ENCODE measurements at places on chromosomes 2 and 18. TPM values are rescaled to one million over a fixed set of nuclear protein-coding genes. Genes with fewer than 3 reads are reported as not detected.

The POTEC gene
- not detected for total RNA-seq

The ABCB11 gene
- total RNA-seq, result not detected

The TCF23 gene
- total RNA-seq, result 0.04 TPM

The MBD5 gene
- total RNA-seq, result 13.5 TPM

The EFEMP1 gene
- not detected for total RNA-seq

The UGT1A3 gene
- total RNA-seq, result 0.11 TPM

DNA sequence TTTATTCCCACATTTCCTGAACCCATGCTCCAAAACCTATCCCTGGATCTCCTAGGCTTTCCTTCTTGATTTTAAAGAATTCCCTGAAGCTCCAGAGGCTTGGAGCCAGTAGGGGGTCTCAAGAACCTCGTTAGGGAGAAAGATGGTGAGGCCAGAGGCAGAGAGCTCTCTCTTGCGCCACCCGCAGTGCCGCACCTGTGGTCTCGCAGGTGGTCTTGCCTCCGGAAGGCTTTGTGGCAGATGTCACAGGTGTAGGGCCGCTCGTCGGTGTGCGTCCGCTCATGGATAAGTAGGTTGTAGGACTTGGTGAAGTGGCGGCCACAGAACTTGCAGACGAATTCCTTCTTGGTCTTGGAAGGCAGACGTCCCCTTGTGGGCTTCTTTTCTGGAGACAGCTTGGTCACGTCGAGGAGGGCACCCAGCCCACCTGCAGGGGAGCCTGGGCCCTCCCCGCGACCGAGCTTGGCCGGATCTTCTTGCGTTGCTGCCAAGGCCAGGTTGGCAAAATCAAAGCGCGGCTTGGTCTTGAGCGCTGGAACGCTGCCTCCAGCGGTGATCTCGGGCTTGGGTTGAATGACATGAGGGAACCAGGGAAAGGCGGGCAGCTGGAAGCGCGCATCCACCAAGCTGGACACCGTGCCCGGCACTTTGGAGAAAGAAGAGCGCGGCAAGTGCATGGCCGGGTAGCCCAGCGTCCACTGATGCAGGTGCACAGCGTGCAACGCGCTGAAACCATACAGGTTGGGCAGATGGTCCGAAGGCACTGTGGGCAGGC, 5.3 kb downstream of the OSR1 start:
- no peak overlapping the region for H3K27ac ChIP-seq
- DNase-seq, result no peak
- no peaks in the 10 kb centered on the region for H3K36me3 ChIP-seq
- H3K4me3 ChIP-seq, result no peak overlapping the region
- H3K4me1 ChIP-seq, result peaks cover 19% of the 10 kb centered on the region

GRCh38 chr2:215360596-215360995, 48.7 kb downstream of the ATIC start:
- H3K4me1 ChIP-seq, result no peaks in the 10 kb centered on the region
- no peak overlapping the region for H3K27ac ChIP-seq
- H3K4me3 ChIP-seq, result no peak overlapping the region
- no peaks in the 10 kb centered on the region for H3K27me3 ChIP-seq

- no peaks in the 10 kb centered on the region for H3K27me3 ChIP-seq
- no peaks in the 10 kb centered on the region for H3K4me1 ChIP-seq
- no peak for DNase-seq
- no peak overlapping the region for H3K27ac ChIP-seq
- no peaks in the 10 kb centered on the region for H3K36me3 ChIP-seq
Measured at GRCh38 chr2:165044505-165045303, 89.4 kb upstream of the SLC38A11 start.

DNA sequence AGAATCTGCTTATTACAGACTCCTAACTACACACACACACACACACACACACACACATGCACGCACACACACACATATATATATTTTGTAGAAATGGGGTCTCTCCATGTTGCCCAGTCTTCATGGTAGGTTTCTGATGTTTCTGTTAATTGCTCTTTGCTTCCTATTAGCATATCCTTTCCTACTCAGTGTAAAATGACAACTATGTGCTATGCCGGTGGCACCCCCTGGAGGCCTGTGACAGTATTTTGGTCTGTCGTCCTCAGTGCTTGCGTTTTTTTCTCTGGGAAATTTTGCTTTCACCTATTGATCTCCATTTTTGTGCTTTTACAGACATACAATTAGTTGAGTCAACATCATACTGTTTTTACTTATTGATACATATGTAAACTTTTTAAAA, 322.1 kb downstream of the LRRTM1 start:
- no peak overlapping the region for H3K4me3 ChIP-seq
- peak; percentile 18 for DNase-seq
- H3K27ac ChIP-seq, result no peak overlapping the region
- no peaks in the 10 kb centered on the region for H3K4me1 ChIP-seq
- no peaks in the 10 kb centered on the region for H3K36me3 ChIP-seq

GRCh38 chr2:15313657-15314056, 247.5 kb downstream of the NBAS start:
- H3K4me1 ChIP-seq, result no peaks in the 10 kb centered on the region
- DNase-seq, result no peak
- H3K36me3 ChIP-seq, result no peaks in the 10 kb centered on the region
- no peak overlapping the region for H3K27ac ChIP-seq

GRCh38 chr18:6731222-6731596, 1.7 kb downstream of the ARHGAP28 start:
- H3K27ac ChIP-seq, result no peak overlapping the region
- DNase-seq, result no peak
- no peaks in the 10 kb centered on the region for H3K36me3 ChIP-seq
- H3K27me3 ChIP-seq, result peaks cover 19% of the 10 kb centered on the region
- H3K4me1 ChIP-seq, result no peaks in the 10 kb centered on the region

- no peaks in the 10 kb centered on the region for H3K27me3 ChIP-seq
- H3K4me3 ChIP-seq, result no peak overlapping the region
- no peak overlapping the region for H3K27ac ChIP-seq
- no peak for DNase-seq
- H3K36me3 ChIP-seq, result no peaks in the 10 kb centered on the region
Measured at GRCh38 chr2:118565786-118566540, 281.5 kb downstream of the EN1 start.

GRCh38 chr18:9348079-9348671, 13.6 kb downstream of the TWSG1 start:
- H3K27ac ChIP-seq, result no peak overlapping the region
- DNase-seq, result no peak
- no peak overlapping the region for H3K4me3 ChIP-seq

GRCh38 chr18:11501352-11501751, 108.0 kb upstream of the SLC35G4 start:
- DNase-seq, result peak; percentile 68
- H3K27me3 ChIP-seq, result no peaks in the 10 kb centered on the region
- no peaks in the 10 kb centered on the region for H3K36me3 ChIP-seq
- H3K4me1 ChIP-seq, result peaks cover 70% of the 10 kb centered on the region
- H3K27ac ChIP-seq, result peak overlapping the region; percentile 98

DNA sequence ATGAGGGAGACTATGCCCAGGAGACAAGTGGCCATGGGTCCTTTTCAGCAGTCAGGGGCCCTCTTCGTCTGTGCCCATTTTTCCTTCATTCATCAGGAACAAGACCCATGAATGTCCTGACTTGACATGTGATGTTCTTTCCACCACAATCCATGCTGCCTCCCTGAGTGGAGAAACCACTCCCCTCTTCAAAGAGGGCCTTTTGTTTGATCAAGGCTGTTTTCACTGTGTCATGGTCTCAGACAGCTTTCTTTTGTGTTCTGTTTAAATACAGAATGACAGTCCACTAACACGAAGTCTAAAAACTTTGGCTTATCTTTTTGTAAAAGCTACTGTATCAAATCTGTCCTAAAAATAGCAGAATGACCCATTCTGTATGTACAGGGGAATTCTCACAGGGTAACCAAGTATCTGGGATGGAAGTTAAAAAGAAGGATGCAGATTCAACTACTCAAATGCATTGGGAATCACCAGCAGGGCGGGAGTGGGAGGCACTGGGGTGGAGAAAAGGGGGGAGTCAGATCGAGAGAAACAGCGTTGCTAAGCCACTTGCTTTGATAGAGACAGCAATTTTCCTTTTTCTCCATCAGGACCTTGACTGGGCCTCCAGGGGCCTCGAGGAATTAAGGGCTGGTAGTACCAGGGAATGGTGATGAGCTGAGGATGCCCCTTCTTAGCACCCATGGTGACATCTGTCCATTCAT, 13.9 kb downstream of the LRP2 start:
- H3K27ac ChIP-seq, result no peak overlapping the region
- DNase-seq, result peak; percentile 21
- H3K27me3 ChIP-seq, result peaks cover 11% of the 10 kb centered on the region
- H3K4me1 ChIP-seq, result peaks cover 11% of the 10 kb centered on the region
- no peaks in the 10 kb centered on the region for H3K36me3 ChIP-seq

- H3K4me1 ChIP-seq, result no peaks in the 10 kb centered on the region
- no peak overlapping the region for H3K27ac ChIP-seq
- no peak for DNase-seq
- H3K36me3 ChIP-seq, result no peaks in the 10 kb centered on the region
Measured at GRCh38 chr2:12316476-12316875, 400.3 kb upstream of the TRIB2 start.

DNA sequence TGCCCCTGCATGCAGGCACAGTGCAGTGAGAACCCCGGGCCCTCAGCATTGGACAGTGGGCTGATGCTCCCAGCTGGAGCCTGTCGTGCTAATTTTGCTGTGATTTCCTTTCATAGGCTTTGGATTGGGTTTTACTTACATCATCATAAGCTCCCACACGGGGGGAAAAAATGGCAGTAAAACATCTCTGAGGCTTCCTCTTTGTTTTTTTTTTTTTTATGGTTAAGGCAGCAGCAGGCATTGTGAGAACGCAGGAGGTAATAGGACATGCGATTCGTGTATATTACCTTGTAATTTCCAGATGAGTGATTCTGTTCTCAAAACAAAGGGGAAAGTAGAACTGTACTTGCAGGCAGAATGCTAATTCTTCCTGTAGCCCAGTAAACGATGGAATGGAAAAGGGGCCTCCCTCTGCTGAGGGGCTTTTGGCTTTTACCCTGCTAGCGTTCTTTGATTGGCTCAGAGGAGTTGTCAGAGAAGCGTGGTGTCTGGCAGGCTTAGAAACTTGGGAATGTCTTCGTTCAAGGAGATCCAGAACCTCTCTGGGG, 89.7 kb downstream of the NPAS2 start:
- no peaks in the 10 kb centered on the region for H3K27me3 ChIP-seq
- H3K4me1 ChIP-seq, result no peaks in the 10 kb centered on the region
- H3K36me3 ChIP-seq, result peaks cover 66% of the 10 kb centered on the region
- H3K4me3 ChIP-seq, result no peak overlapping the region
- no peak for DNase-seq
- H3K27ac ChIP-seq, result no peak overlapping the region

- H3K27ac ChIP-seq, result no peak overlapping the region
- no peaks in the 10 kb centered on the region for H3K27me3 ChIP-seq
- peak; percentile 50 for DNase-seq
- no peak overlapping the region for H3K4me3 ChIP-seq
- H3K36me3 ChIP-seq, result no peaks in the 10 kb centered on the region
Measured at GRCh38 chr2:88671786-88672427, 19.6 kb upstream of the RPIA start.

GRCh38 chr2:215850380-215850779, 163.0 kb downstream of the MREG start:
- no peaks in the 10 kb centered on the region for H3K27me3 ChIP-seq
- no peak for DNase-seq
- H3K4me3 ChIP-seq, result no peak overlapping the region
- peaks cover 18% of the 10 kb centered on the region for H3K4me1 ChIP-seq
- no peak overlapping the region for H3K27ac ChIP-seq

GRCh38 chr18:12011957-12012549, 30.7 kb downstream of the IMPA2 start:
- peaks cover 24% of the 10 kb centered on the region for H3K4me1 ChIP-seq
- H3K4me3 ChIP-seq, result no peak overlapping the region
- peaks cover 17% of the 10 kb centered on the region for H3K36me3 ChIP-seq
- DNase-seq, result no peak

- no peaks in the 10 kb centered on the region for H3K27me3 ChIP-seq
- H3K4me1 ChIP-seq, result peaks cover 6% of the 10 kb centered on the region
- DNase-seq, result no peak
- H3K27ac ChIP-seq, result no peak overlapping the region
Measured at GRCh38 chr18:48050176-48050575, 119.7 kb upstream of the SMAD2 start.

DNA sequence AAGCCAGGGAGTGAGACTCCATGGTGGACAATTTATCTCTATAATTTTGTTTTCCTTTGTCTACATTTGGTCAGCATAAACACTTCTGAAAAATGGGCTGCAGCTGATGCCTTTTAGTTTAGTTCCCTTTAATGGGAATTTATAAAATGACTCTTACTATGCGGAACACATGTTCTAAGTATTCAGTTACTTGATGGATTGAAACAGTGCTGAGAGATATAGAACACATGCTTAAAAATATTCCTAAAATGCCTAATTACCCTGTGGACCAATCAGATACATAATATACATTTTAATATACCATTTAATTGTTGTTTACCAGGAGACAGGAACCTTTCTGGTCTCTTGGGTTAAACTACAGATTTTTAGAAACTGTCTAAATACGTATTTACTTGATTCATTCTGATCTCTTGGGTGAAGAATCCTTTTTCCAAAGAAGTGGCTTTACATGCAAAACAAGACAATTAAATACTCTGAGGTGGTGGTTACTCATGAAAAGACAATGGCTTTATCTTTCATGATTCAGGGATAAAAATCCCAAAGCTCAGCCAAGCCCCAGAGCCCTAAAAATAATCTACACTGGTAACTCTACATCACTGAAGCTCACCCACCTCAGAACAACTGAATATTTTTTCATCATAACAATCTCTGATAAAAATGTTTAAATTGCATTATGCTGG, 128.1 kb upstream of the SERTAD2 start:
- DNase-seq, result no peak
- no peak overlapping the region for H3K4me3 ChIP-seq
- H3K36me3 ChIP-seq, result no peaks in the 10 kb centered on the region
- H3K4me1 ChIP-seq, result peaks cover 22% of the 10 kb centered on the region

DNA sequence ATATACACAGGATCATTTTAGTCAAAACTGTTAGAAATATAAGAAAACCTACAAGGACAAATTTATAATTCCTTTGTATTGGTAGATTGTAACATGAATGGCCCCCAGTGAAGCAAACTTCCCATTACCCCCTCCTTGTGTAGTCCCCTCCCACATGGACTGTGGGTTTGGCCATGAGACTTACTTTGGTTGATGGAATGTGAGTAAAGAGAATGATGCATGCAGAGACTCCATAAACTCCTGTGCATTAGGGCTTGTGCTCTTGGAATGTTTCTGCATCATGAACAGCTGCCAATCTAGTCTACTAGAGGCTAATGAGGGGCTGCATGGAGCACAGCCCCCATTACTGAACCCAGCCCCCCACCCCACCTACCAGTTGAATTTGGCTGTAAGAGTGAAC, 8.3 kb upstream of the TGFA start:
- H3K4me1 ChIP-seq, result peaks cover 75% of the 10 kb centered on the region
- H3K4me3 ChIP-seq, result no peak overlapping the region
- H3K27me3 ChIP-seq, result no peaks in the 10 kb centered on the region
- H3K27ac ChIP-seq, result no peak overlapping the region

GRCh38 chr2:134706587-134707329, 12.0 kb downstream of the TMEM163 start:
- peak overlapping the region; percentile 24 for H3K4me3 ChIP-seq
- peak; percentile 35 for DNase-seq
- no peak overlapping the region for H3K27ac ChIP-seq
- H3K4me1 ChIP-seq, result peaks cover 20% of the 10 kb centered on the region
- H3K27me3 ChIP-seq, result no peaks in the 10 kb centered on the region

GRCh38 chr2:18435426-18436037, 124.9 kb downstream of the RDH14 start:
- no peaks in the 10 kb centered on the region for H3K36me3 ChIP-seq
- no peak overlapping the region for H3K4me3 ChIP-seq
- H3K27ac ChIP-seq, result no peak overlapping the region
- no peaks in the 10 kb centered on the region for H3K27me3 ChIP-seq
- no peaks in the 10 kb centered on the region for H3K4me1 ChIP-seq
